ENCODE measurements at places on chromosomes 2 and 18. TPM values are rescaled to one million over a fixed set of nuclear protein-coding genes. Genes with fewer than 3 reads are reported as not detected.

DNA sequence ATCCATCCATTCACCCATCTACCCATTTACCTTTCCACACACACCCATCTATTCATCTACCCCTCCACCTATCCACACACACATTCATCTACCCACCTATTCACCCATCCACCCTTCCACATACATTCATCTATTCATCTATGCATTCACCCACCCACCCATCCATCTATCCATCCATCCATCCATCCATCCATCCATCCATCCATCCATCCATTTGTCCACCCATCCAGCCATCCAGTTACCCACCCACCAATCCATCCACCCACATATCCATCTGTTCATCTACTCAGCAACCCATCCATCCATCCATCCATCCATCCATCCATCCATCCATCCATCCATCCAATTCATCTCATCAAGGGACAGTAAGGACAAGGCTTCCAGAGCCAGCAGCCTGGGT, 74.0 kb downstream of the INHBB start:
- DNase-seq: no peak

DNA sequence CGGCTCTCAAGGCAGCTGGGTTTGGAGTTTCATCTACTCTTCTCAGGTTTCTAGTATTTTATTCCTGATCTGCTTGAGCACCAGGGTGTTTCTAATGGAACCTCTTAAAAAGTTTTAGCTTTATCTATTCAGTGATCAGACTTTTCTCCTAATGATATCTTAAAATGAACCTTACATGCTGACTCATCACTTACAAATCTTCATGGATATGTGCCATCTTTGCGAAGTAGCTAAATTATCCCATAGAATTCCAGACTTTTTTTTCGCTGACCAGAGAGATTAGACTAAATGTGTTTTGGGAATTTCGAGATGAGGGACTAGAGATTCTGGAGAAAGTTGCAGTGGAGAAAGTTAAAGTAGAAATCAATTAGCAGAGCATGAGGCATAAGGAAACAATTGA, 401.0 kb downstream of the GRB14 start:
- no peak for DNase-seq

- no peak for DNase-seq
Observed at GRCh38 chr18:79483971-79484491, 88.3 kb downstream of the NFATC1 start.

GRCh38 chr2:216787851-216788540, 71.9 kb downstream of the TNP1 start:
- DNase-seq: no peak

- no peak for DNase-seq
Observed at GRCh38 chr2:144996225-144996795, 476.4 kb upstream of the ZEB2 start.

DNA sequence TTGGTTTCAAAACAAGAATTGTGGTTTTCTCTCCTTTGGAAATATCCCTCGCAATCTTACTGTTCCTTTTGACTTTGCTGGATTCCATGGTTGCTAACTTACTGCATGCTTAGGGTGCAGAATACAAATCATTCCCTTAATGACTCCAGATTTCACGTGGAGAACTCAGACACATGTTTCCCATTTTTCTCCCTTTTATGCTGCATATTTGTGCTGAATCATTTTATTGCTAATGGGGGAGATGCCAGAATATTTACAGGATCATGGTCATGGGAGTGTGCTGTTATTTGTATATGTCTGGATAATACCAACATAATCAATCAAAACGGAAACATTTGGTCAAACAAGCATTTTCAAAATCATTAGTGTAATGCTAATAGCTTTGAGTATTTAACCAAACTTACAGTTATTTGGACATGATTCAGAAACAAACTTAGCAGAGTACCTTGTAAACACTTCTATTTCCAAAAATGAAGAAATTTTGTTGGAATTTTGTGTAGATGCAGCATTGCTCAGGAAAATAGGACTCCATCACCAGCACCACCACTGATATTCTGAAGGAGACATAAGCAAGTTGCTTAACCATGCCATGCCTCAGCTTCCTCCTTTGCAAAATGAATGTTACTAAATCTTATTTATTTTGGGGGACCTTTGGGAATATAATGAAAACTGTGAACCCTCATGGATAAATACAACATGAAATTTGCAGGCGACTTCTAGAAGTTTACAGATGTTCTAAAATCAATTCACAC, 122.5 kb upstream of the RND3 start:
- DNase-seq: no peak

DNA sequence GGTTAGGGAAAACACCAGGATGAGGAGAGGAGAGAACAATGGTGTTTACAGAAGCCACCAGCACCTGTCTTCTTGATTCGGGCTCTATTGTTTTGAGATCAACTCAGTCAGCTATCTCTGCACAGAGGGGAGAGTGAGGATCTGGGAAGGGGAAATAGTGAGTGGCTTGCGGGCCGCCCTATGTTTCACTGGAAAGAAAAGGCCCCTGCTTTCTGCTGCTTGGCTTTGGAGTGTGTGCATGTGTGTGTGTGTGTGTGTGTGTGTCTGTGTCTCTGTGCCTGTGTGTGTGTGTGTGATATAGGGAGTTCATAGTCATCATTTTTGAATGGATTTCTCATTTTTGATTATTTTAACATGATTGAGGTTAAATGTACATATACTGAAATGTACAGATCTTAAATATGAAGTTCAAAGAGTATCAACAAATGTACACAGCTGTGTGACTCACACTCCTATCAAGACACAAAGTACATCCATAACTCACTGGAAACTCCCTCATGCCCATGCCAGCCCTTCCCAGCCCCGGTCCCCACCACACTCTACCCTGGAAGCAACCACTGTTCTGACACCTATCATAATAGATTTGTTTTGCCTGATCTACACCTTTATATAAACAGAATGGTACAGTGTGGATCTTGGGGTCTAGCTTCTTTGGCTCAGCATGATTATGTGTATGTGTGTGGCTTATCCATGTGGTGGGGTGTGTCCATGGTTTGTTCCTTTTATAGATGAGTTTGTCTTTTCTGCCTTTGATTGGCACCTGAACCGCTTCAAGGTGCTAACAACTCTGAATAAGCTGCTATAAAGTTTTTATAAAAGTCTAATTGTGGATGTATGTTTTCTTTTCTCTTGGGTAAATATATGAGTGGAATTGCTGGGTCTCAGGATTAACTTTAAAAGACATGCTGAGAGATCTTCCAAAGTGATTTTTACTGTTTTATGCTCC, 258.3 kb downstream of the SETBP1 start:
- DNase-seq: no peak

GRCh38 chr18:8724452-8724851, 19.1 kb downstream of the MTCL1 start:
- no peak for DNase-seq

DNA sequence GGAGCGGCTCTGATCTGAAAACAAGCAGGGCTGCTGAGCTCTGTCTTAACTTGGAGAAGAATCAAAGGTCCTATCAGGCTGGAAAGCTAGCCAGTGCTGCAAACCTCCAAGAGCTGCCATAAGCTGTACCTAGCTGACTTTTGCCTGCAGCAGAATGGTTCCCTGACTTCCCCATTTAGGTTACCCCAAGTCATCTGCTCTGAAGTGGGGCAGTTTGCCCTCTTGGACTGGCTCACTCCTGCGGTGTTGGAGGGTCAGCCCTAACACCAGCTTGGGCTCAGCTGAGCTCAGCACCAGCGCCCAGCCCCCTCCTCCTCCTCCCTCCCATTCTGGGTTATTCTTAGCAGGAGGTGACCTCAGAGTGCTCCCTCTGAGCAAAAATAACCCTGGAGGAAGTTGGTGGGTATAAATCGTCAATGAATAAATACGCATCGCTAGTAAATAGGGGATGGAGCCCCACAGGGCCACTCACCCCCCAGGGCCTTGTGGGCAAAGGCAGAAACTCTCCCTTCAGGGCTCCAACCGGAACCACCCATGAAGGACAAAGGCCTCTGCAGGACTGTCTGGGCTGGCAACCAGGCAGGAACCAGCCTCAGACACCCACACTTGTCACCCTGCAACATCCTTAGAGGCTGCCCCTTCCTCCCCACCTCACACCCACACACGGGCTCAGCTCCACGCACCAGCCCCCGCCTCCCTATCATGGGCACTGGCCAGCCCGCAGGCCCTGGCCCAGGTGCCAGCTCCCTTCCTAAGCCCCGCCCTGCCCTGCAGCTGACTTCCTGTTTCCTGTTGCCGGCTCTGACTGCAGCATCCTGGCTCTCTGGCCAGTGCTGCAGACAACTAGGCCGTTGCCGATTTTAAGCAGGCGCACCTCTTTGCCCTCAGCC, 46.9 kb downstream of the DNMT3A start:
- DNase-seq: peak; percentile 67

DNA sequence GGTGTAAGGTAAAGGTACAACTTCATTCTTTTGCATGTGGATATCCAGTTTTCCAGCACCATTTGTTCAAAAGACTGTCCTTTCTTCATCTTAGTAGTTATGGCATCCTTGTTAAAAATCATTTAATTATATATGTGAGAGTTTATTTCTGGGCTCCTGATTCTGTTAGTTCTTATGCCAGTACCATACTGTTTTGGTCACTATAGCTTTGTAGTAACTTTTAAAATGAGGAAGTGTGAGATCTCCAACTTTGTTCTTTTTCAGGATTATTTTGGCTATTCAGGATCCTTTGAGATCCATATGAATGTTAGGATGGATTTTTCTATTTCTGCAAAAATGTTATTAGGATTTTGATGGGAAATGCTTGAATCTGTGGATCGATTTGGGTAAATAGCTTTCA, 16.8 kb downstream of the ACTR3 start:
- no peak for DNase-seq

DNA sequence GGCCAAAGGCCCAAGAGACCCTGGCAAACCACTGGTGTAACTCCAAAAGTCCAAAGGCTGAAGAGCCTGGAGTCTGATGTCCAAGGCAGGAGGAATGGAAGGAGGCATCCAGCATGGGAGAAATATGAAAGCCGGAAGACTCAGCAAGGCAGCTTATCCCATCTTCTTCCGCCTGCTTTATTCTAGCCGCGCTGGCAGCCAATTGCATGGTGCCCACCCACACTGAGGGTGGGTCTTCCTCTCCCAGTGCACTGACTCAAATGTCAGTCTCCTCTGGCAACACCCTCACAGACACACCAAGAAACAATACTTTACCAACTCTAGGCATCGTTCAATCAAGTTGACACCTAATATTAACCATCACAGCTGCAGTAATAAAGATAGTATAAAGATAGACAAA, 34.1 kb downstream of the MAPK4 start:
- no peak for DNase-seq

DNA sequence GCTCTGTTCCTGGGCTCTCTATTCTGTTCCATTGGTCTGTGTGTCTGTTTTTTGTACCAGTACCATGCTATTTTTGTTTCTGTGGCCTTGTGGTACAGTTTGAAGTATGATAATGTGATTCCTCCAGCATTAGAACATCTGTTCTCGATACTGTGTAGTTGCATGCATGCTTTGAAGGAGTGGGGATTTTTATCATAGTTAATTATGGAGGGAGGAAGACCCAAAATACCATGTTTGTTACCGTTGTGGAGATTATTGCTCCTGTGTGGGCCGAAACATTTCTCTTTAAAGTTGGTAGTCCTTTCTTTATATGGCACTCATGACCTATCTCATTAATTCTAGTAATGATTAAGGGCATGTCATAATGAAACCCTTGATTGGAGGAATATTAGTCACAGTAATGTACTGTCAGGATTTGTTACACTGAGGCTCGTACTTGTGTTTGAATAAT, 87.6 kb downstream of the TTC27 start:
- DNase-seq: no peak

REG1A gene
- 1.2 TPM for total RNA-seq

GREB1 gene
- 19.5 TPM for total RNA-seq

SERPINB3 gene
- total RNA-seq: not detected

CELF4 gene
- total RNA-seq: not detected

PDK1 gene
- 34.1 TPM for total RNA-seq

FSHR gene
- total RNA-seq: not detected

TIA1 gene
- 44.2 TPM for total RNA-seq
